Activated CD8-positive, alpha-beta memory T cell treated with anti-CD3 and anti-CD28 coated beads for 48 hours (primary cell): ENCODE measurements at places on chromosomes 5 and 9.

GRCh38 chr5:8905021-8905420 is 640.9 kb downstream of the SEMA5A start:
- no peak for DNase-seq

- DNase-seq, result no peak
Measured at GRCh38 chr9:100440071-100440470, 13.1 kb downstream of the MSANTD3 start.

- DNase-seq, result no peak
Measured at GRCh38 chr5:173795601-173796000, 92.5 kb upstream of the CPEB4 start.

DNA sequence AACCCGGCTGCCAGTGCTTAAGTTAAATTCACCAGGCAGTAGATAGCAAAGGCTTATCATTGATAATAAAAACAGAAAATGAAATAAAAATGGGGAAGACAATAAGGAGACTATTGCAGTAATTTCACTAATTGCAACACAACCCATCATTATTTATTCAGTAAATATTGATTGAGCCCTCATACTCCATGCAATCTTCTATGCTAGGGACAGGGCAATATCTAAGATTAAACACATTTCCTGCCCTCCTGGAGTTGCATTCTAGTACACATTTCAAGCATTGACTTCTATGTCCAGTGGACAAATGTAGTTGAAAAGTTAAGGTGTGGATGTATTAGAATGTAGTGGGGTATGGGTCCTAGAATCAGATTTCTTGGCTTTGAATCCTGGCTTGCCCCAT is 12.8 kb downstream of the MEGF10 start:
- no peak for DNase-seq

DNA sequence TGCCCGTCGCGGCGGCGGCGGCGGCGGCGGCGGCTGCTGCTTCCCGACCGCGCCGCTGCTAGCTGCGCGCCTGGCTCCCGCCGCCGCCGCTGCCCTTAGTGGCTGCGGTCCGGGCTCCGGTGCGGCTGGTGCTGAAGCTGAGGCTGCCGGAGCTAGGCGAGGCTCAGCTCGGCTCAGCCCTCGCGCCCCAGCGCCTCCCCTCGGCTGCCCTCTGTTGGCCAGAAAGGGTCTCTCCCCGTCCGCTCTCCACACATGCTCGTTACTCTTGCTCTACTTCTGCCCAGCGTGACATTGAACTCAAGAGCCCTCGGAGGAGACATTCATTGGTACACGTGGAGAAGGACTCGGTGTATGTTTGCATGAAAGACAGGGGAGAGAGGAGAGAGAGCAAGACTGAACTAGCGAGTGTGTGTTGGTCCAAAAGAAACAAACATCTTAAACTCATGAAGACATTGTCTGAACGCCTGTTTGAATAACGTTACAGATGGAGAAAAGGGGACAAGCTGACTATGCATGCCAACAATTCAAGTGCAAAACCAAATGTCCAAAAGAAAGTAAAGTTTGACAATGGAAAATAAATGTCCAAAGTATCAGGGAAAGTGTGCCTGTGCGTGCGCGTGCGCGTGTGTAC is at the start of gene HCN1:
Gene HCN1 (minus strand): TSS at position 175 of the 631 bp plus-strand sequence.
- peak; percentile 3 for DNase-seq
